ENCODE measurements at places on chromosomes 7 and 10. TPM values are rescaled to one million over a fixed set of nuclear protein-coding genes. Genes with fewer than 3 reads are reported as not detected.

Gene PDSS1
- 9.6 TPM for total RNA-seq

Gene GPR26
- total RNA-seq: not detected

Gene HDAC9
- 10.3 TPM for total RNA-seq

Gene RGR
- not detected for total RNA-seq

Gene PPIA
- 1,747 TPM for total RNA-seq

Gene ATG9B
- not detected for total RNA-seq

Measured in placental pericyte (primary cell).